ENCODE measurements at places on chromosomes 2 and 18.

DNA sequence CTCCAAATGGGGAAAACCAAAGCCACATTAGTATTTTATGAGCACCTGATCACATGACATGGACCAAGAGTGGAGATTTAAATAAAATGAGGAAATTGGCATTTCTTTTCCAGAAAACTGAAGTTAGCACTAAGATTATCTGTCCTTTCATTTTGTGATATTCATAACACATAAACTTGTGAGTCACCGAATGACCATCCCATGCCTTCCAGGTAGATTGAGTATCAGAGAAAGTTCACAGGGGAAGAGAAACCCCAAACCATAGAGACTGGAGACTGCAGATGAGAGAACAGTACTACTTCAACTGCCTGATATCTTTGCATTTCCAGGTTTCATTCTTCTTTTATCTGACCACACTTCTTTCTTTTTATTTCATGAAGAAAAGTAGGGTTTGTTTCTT lies 176.3 kb upstream of the LRP1B start:
- DNase-seq = no peak

DNA sequence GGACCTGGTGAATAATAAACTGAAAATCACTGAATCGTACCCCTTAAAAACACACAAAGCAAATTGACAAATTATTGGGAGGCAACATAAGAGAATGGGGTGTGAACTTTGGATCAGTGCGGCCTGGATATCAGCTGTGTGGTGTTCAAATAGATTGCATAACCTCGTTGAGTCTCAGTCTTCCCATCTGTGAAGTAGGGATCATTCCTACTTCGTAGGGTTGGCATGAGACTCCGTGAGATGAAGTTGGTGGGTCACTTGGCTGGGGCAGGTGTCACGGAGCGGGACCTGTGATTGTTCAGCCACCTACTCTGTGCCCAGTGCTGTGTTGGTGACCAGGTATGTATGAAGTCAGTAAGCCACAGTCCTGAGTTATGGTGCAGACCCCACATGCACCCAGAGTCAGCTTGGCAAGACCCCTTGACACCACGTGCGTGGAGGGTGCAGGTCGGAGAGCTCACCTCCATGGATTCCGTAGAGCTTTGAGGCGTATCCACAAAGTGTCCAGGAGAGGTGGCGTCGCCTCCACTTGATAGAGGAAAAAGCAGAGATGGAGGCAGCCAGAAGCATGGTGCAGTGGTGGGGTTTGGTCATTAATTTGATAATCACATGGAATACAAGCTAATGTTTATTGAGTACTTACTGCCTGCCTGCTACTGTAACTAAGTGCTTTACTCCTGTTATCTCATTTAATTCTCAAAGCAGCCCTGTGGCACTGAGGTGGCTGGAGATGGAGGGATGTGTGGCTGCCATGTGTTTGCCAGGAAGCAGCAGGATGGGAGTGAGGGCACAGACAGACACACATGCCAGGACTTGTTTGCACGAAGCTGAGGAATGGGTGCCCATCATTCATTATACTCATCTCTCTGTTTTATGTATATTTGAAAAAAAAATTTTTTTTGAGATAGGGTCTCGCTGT lies 35.8 kb downstream of the HPCAL1 start:
- DNase-seq = no peak

- DNase-seq = no peak
Measured at GRCh38 chr2:238130111-238130695, 8.3 kb upstream of the KLHL30 start.

GRCh38 chr2:23588106-23588505 lies 203.1 kb downstream of the KLHL29 start:
- DNase-seq = no peak

GRCh38 chr18:31436825-31437224 lies 10.7 kb upstream of the DSG3 start:
- no peak for DNase-seq

DNA sequence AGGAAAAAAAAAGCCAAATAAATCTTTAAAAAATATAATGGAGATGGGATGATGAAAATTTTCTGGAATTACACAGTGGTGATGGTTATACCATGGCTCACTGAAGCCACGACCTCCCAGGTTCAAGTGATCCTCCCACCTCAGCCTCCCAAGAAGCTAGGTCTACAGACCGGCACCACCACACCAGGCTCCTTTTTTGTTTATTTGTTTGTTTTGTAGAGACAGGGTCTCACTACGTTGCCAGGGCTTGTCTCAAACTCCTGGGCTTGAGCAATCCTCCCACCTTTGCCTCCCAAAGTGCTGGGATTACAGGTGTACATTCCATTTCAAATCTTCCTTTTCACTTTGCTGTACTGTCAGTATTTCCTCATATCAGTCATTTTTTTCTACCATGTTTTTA lies 61.7 kb downstream of the CHRNA1 start:
- no peak for DNase-seq

GRCh38 chr2:19098467-19099160 lies 259.8 kb downstream of the OSR1 start:
- DNase-seq = no peak

- DNase-seq = no peak
Measured at GRCh38 chr2:159300586-159300985, 14.1 kb upstream of the WDSUB1 start.

DNA sequence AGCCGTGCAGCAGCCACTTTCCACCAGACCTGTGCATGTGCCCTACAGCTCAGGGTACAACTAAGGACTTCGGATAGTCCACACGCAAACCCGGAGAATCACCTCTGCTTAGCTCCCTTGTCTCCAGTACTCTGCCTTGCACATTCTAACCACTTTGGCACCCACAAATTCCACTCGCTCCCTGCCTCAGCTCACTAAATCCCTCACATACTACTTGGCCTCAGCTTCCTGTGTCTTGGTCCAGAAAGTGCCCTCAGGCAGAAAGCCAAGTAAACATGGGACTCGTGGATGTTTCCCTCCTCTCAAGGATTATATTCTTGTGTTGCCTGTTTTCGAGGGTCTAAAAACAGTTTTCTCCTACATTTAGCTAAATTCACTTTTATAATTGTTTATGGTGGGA lies 157.8 kb upstream of the DAPL1 start:
- DNase-seq = no peak

- DNase-seq = peak; percentile 21
Measured at GRCh38 chr2:46776687-46777327, 138.8 kb downstream of the MCFD2 start.

GRCh38 chr2:54499661-54500060 lies 43.5 kb downstream of the SPTBN1 start:
- DNase-seq = no peak

DNA sequence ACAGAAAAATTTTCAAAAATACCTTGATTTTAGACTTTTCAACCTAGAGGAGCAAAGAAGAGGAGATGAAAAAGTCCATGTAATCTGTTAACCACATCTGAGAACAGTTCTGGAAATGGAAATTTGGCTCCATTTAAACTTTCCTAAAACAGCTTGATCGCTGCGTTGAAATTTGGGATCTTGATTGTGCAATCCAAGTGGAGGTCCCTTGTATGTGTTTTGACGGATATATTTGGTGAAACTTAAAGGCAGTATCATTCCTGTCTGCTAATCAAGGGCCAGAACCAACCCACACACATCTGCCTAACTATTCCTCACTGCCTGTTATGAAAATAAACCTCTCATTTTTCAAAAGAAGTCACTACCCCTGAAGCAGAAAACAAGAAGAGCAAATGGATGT lies 46.6 kb downstream of the SPATS2L start:
- DNase-seq = no peak

GRCh38 chr2:5409898-5410381 lies 282.2 kb upstream of the SOX11 start:
- DNase-seq = no peak

DNA sequence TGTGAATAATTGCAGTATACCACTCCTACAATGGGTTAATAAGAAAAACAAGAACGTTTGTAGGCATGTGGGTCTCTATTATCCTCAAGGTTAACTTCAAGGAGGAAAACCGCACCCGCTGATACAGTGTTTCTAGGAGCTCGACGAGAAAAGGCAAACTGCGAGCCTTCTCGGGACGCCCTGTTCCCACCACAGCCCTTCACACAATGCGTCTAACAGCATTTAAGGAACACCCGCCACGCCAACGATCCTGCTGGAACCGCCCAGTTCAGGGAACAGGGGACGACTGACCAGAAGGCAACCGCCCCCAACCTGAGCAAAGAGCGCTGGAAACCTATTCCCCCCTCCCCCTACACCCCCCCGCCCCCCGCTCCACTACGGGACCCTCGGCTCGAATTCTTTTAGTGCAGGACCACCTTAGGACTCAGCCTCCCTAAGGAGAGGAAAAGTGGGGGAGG lies 710 bp upstream of the TMSB10 start:
- no peak for DNase-seq

GRCh38 chr2:209431701-209432100 lies 7.9 kb downstream of the MAP2 start:
- DNase-seq = no peak

DNA sequence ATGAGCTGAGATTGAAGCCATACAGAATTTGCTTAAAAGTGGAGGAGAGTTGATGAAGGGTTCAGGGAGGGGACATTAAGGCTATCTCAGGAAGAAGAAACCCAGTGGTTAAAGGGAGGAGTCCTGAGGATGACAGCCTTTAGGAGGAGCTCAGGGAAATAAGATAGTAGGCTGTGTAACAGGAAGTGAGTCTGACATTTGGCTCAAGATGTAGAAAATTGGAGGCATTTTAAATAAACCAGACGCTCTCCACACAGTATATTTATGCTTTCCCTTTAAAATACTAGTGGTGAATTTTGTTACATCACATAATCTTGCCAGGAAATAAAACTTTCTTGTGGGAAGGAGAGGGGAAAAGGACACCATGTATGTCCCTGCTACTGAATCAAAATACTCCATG lies 11.6 kb downstream of the KCNH7 start:
- DNase-seq = no peak

- no peak for DNase-seq
Measured at GRCh38 chr2:17607379-17607778, 66.9 kb downstream of the VSNL1 start.

DNA sequence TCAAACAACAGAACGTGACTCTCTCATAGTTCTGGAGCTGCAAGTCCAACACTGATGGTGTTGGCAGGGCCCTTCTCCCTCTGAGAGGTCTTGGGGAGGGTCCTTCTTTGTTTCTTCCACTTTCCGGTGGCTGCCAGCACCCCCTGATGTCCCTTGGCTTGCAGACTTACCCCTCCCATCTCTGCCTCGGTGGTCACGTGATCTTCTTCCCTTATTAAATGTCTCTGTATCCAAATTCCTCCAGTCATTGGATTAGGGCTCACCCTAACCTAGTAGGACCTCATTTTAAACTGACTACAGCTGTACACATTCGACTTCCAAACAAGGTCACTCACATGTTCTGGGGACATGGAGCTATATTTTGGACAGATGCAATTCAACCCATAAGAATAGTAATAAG lies 780.6 kb upstream of the SALL3 start:
- DNase-seq = no peak

- no peak for DNase-seq
Measured at GRCh38 chr2:226983895-226984749, 148.3 kb downstream of the RHBDD1 start.

DNA sequence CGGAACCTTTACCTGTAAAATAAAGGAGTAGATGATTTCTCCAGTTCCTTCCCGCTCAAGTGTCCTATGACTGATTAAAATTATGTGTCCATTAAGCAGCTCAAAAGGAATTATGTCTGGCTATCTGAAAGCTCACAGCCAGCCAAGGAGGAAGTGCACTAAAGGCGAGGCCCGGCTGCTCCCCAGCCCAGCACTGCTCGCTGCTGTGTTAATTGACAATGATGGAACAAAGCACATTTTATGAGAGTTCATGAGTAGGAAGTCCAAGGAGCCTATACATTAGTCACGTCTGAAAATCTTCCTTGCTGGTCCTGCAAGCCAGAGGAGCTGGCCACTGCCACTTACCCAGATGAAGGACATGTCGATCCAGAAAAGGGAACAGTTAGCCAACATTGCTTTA lies 14.3 kb downstream of the TTC32 start:
- no peak for DNase-seq

GRCh38 chr2:191233533-191233932 lies 11.7 kb upstream of the MYO1B start:
- DNase-seq = no peak

GRCh38 chr2:26612034-26612433 lies 29.1 kb downstream of the CIB4 start:
- DNase-seq = no peak

- DNase-seq = no peak
Measured at GRCh38 chr2:29597035-29597434, 324.4 kb downstream of the ALK start.

DNA sequence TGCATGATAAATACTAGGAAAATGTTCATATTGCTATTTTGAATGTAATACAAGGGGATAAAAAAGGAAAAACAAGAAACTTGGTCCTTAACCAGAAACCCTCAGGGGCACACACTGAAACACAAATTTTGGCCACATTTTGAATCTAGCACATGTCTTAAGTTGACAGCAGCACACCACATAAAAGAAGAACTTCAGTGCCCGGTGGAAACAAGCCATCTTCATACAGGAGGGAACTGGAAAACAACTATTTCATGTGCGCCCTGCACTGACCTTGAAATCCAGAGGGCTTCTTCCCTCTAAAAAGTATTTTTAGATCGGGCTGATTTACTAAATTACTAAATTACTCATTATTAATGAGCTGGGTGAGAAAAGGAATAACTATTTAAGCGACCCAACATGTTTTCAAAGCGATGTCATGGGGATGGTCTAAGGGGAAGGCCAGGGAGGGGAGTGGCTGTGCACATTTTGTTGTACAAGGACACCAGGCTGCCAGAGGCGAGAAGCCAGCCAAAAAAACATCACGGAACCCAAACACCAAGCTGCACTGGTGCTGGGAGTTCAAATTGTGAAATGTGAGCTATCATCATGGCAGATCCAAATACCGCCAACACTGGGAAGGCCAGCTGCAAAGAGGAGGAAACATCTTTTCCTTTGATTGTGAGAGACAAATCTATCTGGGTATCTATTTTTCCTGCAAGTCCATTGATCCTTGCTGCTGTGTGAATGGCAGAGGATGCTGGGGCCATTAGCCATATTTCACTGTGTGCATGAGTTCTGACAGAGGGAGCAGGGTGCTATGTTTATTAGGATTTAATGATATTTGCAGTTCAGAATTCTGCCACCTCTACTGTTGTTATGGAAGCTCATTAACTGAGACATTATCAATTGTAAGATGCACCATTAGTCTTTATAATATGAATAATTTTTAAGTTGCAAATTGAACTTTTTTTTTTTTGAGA lies 150.7 kb upstream of the LMAN1 start:
- no peak for DNase-seq

GRCh38 chr18:7467708-7468466 lies 99.2 kb upstream of the PTPRM start:
- no peak for DNase-seq
